NCI-H82 (cell line): ENCODE measurements at places on chromosomes 7 and 10.
A peak's percentile ranks its signal among the peaks of the same experiment; 100 is the strongest.

- DNase-seq, result no peak
These were observed 37.3 kb upstream of the DLG5 start for GRCh38 chr10:77963901-77964300.

DNA sequence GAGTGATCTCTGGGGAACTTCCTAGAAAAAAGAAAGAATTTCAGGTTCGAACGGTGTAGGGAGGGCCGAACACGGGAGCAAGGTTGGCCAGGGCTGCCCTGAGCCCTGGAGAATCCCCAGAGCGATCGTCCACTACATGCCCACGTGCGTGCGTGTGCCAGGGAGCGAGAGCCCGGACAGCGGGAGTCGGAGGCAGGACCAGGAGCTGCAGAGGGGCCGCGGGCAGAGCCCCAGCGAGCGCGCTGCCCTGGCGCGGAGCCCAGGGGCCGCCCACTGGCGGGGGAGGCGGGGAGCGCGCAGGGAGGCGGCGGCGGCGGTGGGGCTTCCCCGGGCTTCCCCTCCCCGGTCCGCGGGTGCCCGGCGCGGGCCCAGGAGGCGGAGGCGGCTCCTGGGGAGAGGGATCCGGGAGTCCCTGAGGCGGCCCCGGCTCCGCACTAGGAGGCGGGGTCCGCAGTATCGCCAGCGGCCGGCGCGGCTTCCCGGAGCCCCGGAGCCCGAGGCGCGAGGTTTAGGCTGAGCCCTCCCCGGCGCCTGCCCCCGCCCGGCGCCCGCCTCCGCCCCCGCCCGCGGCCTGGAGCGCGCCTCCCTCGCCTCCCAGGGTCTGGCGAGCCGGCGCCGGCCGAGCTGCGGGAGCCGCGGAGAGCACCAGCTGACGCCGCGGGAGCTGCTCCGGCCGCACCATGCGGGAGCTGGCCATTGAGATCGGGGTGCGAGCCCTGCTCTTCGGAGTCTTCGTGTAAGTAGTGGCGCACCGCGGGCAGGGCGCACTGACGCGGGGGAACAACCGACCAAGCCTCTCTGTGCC lies at the start of gene PLPP4:
Gene PLPP4, plus strand, starts transcription at position 602 of the 805 bp plus-strand sequence. Its CDS starts 79 bp downstream, at position 681.
- DNase-seq, result peak; percentile 75

DNA sequence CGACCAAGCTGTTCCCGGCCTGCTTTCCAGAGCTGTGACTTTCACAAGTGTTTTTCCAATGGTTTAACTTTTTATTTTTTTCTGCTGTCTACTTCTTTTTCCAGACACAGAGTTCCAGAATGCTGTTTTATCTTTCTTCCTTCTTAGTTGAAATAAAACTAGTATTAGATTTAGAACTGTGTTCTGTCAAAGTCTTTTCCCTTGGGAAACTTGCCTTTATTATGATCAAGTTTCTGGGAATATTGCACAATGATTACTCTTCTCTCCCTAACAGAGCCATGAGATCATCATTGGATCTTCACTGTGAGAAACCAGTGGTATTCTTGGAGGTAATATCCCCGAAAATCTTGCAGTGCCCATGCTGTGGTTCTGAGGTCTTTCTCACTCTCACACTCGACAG lies 104.9 kb upstream of the KCND2 start:
- no peak for DNase-seq

GRCh38 chr10:15459218-15459617 lies 88.1 kb upstream of the FAM171A1 start:
- DNase-seq, result no peak

- no peak for DNase-seq
These were observed 77.1 kb upstream of the DUSP5 start for GRCh38 chr10:110420401-110421193.

GRCh38 chr10:47303105-47303504 lies 3.1 kb downstream of the GDF10 start:
- DNase-seq, result no peak

DNA sequence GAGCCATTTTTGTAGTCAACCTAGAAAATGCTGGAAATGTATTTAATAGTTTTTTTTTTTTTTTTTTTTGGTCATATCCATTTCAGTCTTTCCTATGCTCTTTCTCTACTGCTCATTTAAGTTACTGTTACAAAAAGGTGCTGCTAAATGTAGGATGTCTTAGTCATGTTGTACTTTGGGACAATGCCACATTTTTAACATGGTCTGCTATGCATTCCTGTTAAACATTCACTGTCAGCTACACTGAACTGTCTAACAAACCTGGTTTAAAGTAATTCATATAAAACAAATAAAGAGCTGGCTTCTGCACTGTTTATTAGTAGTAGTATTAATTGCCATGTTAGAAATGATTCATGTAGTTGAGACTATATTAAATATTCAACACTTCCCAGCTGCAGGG lies 108.6 kb downstream of the NSUN6 start:
- DNase-seq, result no peak

GRCh38 chr7:138645284-138645683 lies 55.9 kb downstream of the SVOPL start:
- peak; percentile 24 for DNase-seq

GRCh38 chr10:123389520-123389919 lies 235.3 kb downstream of the BUB3 start:
- no peak for DNase-seq

DNA sequence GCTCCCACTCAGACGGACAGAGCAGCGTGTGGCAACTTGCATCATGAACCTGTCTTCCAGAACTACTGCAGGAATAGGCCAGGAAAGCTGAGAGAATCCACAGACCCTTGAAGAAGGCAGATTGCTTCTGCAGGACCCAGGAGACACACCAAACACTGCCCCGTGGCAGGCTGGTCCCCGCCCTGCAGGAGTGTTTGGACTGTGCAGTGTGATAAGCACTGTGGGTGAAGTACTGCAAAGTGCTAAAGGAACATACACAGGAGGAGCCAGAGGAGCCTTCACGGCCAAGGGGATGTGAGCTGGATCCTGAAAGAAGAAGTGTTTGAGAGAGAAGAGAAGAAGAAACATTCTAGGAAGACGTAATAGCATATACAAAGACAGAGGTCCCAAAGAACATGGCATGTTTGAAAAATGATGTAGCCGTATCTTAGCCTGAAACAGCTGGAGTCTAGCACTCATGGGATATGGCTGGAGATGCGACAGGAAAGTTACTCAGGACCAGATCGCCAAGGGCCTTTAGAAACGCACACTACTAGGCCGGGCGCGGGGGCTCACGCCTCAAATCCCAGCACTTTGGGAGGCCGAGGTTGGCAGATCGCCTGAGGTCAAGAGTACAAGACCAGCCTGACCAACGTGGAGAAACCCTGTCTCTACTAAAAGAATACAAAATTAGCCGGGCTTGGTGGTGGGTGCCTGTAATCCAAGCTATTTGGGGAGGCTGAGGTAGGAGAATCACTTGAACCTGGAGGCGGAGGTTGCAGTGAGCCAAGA lies 96.9 kb upstream of the RHEB start:
- DNase-seq, result no peak

DNA sequence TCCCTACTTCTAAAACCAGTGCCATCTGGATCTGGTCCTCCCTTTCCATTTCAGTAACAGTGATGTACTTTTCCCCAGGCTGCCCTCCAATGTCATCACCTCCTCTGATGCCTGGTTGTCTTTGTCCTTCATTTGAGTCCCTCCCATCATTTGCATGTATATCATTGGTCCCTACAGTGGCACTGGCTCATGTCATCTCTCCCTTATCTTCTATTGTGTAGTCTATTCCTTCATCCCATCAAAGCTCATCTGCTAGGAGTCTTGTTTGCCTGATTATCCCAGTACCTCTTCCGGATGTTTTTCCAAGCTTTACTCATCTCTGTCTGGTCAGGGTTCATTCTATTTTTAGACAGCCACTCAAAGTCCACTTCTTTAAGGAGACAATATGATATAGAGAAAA lies 292.9 kb upstream of the BMPER start:
- no peak for DNase-seq

- no peak for DNase-seq
These were observed 1.2 kb upstream of the COL1A2 start for GRCh38 chr7:94393246-94394108.

- no peak for DNase-seq
These were observed 576.7 kb downstream of the KCNMA1 start for GRCh38 chr10:77060913-77061312.

GRCh38 chr7:29511337-29511736 lies 52.3 kb upstream of the PRR15 start:
- DNase-seq, result no peak

- DNase-seq, result no peak
These were observed 83.4 kb downstream of the EZH2 start for GRCh38 chr7:148800677-148801076.

GRCh38 chr10:69048103-69048502 lies 39.8 kb upstream of the SRGN start:
- DNase-seq, result peak; percentile 6

- DNase-seq, result no peak
These were observed 12.3 kb downstream of the STAMBPL1 start for GRCh38 chr10:88892222-88892967.

DNA sequence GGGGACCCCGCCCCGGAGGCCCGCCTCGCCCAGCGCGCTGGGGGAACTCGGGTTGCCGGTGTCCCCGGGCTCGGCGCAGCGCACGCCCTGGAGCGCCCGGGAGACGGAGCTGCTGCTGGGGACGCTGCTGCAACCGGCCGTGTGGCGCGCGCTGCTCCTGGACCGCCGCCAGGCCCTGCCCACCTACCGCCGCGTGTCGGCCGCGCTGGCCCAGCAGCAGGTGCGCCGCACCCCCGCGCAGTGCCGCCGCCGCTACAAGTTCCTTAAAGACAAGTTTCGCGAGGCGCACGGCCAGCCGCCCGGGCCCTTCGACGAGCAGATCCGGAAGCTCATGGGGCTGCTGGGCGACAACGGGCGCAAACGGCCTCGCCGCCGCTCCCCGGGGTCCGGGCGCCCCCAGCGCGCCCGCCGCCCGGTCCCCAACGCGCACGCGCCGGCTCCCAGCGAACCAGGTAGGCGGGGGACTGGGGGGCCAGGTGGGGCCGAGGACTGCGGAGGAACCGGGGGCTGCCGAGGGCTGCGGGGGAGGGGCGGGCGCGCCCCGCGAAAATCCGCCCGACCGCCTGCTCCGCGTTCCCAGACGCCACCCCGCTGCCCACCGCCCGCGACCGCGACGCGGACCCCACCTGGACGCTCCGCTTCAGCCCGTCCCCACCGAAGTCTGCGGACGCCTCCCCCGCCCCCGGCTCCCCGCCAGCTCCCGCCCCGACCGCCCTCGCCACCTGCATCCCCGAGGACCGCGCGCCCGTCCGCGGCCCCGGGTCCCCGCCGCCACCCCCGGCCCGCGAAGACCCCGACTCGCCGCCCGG lies 574 bp downstream of the UTF1 start:
- DNase-seq, result no peak

GRCh38 chr7:114375907-114376306 lies 38.7 kb upstream of the FOXP2 start:
- no peak for DNase-seq

GRCh38 chr7:120583899-120584586 lies 273.9 kb downstream of the TSPAN12 start:
- DNase-seq, result no peak

DNA sequence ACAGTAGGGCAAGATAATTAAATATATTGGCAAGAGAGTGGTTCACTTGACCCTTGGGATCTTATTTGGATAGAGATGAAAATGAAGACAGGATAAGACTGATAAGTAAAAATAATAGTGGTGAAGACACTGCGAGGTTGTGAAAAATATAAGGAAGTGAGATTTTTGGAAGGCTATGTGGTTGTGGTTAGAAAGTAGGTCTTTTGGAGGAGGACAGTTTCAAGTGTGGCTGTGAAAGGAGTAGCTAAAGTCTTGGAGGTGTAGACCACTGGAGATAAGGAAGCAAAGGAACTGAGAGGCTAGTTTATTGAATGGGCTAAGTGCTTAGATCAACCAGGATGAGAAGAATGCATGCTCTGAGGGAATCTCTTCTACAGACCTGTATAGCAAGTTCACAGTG lies 11.2 kb downstream of the MIOS start:
- DNase-seq, result no peak

DNA sequence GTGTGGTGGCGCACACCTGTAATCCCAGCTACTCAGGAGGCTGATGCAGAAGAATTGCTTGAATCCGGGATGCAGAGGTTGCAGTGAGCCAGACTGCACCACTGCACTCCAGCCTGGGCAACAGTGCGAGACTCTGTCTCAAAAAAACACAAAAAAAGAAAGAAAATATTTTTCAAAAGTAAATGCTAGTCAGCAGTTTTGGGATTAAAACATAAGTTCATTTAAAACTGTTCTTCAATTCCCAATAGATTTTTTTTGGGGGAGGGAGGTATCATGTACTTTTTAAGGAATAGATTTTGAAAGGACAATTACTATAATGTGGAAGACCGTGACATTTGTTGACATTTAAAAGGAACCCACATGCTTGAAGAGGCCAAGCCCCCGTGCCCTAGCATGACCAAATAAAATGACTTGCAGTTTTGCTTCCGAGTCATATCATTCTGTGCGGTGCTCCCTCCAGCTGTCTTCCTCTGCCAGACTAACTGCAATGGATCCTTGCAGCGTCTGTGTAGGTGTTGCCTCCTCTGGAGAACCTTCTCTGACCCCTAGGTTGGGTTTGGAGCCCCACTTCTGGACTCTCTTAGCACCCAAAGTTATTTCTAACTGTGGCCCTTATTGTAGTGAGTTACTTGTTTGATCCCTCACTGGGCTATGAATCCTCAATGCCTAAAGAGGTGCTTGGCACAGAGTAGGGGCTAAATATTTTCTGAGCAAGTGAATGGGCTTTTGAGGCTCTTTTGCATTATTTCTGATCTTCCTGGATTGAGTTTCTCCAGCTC lies 17.4 kb upstream of the HPS1 start:
- DNase-seq, result no peak

GRCh38 chr7:109984729-109985128 lies 1106.2 kb upstream of the LRRN3 start:
- no peak for DNase-seq

GRCh38 chr7:143255564-143255963 lies 7.7 kb upstream of the GSTK1 start:
- DNase-seq, result no peak

DNA sequence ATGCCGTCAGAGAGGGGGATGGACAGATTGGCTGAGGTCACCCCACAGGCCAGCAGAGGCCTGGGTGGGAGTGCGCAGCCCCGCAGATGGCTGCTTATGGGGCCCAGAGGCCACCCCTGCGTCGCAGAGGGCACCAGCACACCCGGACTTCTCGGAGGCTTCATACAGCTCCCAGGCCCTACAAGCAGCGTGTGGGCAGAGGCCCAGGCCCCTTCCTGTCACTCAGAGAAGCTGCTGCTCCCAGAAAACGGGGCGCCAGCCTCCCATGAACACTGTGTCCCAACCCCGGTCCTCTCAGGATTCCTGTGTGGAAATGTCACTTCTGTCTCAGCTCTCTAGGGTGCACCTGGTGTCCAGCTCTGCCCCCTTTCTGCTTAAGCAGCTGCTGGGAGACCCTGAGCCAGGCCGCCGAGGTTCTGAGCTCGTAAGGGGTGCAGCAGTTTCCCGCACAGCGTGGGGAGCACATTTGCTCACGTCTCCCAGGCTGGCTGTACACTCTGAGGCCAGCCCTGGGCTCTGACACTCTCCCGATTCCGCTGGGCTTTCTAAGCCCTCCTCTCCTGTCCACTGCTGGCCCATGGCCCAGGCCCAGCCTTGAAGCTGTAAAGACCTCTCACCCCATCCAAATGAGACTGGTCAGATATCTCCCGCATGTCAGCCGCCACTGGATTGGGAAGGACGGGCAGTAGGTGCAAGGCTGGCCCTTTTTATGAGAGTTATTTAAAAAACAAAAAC lies 6.8 kb downstream of the GPR146 start:
- DNase-seq, result no peak
